ENCODE measurements at places on chromosomes 7 and 10.
A peak's percentile ranks its signal among the peaks of the same experiment; 100 is the strongest.

DNA sequence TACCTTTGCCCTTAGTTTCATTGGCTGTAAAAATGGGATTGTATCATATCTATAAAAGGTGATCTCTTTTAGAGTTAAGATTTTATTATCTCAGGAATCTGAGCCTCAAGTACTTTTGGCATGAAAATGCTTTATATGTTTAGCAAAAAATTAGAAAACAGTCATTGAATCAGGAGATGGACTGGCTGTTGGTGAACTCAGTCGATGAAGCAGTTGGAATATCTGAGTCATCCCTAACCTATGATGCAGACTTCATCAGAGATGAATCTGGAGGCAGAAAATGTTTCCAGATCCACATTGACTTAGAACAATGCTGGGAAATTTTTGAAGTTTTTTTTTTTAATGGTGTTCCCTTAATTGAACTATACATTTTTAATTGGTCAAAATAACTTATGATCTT lies 228.5 kb downstream of the SLC25A13 start:
- no peaks in the 10 kb centered on the region for H3K27me3 ChIP-seq
- H3K36me3 ChIP-seq: no peaks in the 10 kb centered on the region
- H3K4me3 ChIP-seq: no peak overlapping the region
- no peak overlapping the region for H3K27ac ChIP-seq
- no peak for DNase-seq

- DNase-seq: no peak
- H3K27ac ChIP-seq: no peak overlapping the region
- no peaks in the 10 kb centered on the region for H3K4me1 ChIP-seq
- H3K4me3 ChIP-seq: no peak overlapping the region
- no peaks in the 10 kb centered on the region for H3K36me3 ChIP-seq
These were observed 140.4 kb upstream of the MAGI2 start for GRCh38 chr7:79593866-79594301.

GRCh38 chr10:5951721-5952407 lies 25.5 kb downstream of the IL15RA start:
- peak overlapping the region; percentile 76 for H3K27ac ChIP-seq
- no peak for DNase-seq
- H3K4me3 ChIP-seq: no peak overlapping the region
- peaks cover 4% of the 10 kb centered on the region for H3K36me3 ChIP-seq
- H3K4me1 ChIP-seq: peaks cover 9% of the 10 kb centered on the region
- H3K27me3 ChIP-seq: no peaks in the 10 kb centered on the region

- no peaks in the 10 kb centered on the region for H3K27me3 ChIP-seq
- no peak for DNase-seq
- no peaks in the 10 kb centered on the region for H3K36me3 ChIP-seq
- no peak overlapping the region for H3K27ac ChIP-seq
- H3K4me3 ChIP-seq: no peak overlapping the region
- H3K4me1 ChIP-seq: no peaks in the 10 kb centered on the region
These were observed 95.8 kb upstream of the TNS3 start for GRCh38 chr7:47677664-47678063.

GRCh38 chr7:126755381-126755780 lies 497.4 kb downstream of the GRM8 start:
- no peaks in the 10 kb centered on the region for H3K36me3 ChIP-seq
- DNase-seq: no peak
- H3K4me1 ChIP-seq: no peaks in the 10 kb centered on the region
- H3K27me3 ChIP-seq: no peaks in the 10 kb centered on the region
- H3K4me3 ChIP-seq: no peak overlapping the region

DNA sequence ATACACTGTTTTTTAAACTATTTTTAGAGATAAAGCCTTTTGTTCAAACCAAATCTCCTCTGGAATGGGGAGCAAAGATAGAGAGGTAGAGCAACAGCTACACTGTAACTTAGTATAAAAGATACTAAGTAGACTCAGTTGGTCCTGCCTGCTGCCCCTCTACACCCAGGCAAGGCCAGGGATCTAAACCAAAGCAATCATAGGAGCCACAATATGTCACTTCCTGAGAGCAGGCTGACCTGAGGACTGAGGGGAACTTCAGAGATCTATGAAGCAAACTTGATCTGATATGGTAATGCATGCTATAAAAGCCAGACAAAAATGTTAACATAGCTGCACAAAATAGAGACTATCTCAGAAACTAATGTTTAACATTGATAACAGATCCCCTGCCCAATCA lies 7.0 kb upstream of the TRDMT1 start:
- peak overlapping the region; percentile 68 for H3K27ac ChIP-seq
- H3K36me3 ChIP-seq: no peaks in the 10 kb centered on the region
- DNase-seq: no peak
- H3K4me3 ChIP-seq: no peak overlapping the region

GRCh38 chr7:15370441-15370840 lies 191.4 kb downstream of the AGMO start:
- no peaks in the 10 kb centered on the region for H3K4me1 ChIP-seq
- H3K36me3 ChIP-seq: no peaks in the 10 kb centered on the region
- no peaks in the 10 kb centered on the region for H3K27me3 ChIP-seq
- H3K27ac ChIP-seq: no peak overlapping the region
- no peak overlapping the region for H3K4me3 ChIP-seq

GRCh38 chr7:121530227-121531174 lies 134.4 kb upstream of the FAM3C start:
- H3K27me3 ChIP-seq: no peaks in the 10 kb centered on the region
- H3K4me3 ChIP-seq: no peak overlapping the region
- H3K4me1 ChIP-seq: no peaks in the 10 kb centered on the region
- no peak for DNase-seq

DNA sequence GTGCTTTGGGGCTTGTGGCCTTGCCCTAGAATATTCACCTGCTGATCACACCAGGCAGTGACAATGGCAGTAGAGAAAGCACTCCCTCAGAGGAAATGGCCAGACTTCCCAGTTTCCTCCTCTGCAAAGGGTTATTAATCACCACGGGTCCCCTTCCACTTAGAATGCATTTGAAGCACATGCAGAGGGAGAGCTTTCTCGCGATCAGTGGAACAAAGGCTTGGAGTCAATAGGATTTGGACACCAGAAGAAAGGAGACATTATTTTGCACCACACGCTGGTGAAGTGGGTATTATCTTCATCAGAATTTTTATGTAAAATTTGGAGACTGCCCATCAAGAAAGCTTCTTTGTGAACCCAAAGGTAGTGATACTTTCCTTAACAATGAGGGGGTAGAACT lies 35.4 kb upstream of the INHBA start:
- no peaks in the 10 kb centered on the region for H3K27me3 ChIP-seq
- H3K27ac ChIP-seq: no peak overlapping the region
- H3K4me3 ChIP-seq: no peak overlapping the region
- no peak for DNase-seq
- no peaks in the 10 kb centered on the region for H3K4me1 ChIP-seq

DNA sequence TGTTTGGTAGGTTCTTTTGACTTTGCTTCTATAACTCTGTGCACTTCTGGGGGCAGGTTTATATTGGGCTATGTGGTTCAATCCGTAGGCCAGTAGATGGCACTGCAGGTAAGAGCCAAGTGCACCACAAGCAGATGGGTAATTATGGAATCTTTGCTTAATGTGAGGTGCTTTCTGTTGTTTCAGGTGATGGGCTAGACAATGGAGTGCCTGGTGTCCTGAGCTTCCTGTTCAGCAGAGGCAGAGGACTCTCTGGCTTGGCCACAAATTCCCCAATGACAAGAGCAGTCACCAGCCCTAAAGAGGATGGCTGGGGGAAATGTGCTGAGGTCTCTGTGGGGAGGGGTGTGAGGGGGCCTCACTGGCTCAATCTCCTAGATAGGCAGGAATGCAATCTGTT lies 455.0 kb downstream of the CCSER2 start:
- H3K36me3 ChIP-seq: no peaks in the 10 kb centered on the region
- no peaks in the 10 kb centered on the region for H3K4me1 ChIP-seq
- no peaks in the 10 kb centered on the region for H3K27me3 ChIP-seq
- no peak overlapping the region for H3K4me3 ChIP-seq
- H3K27ac ChIP-seq: no peak overlapping the region

GRCh38 chr10:49713266-49713665 lies 33.8 kb downstream of the C10orf53 start:
- H3K4me3 ChIP-seq: no peak overlapping the region
- no peaks in the 10 kb centered on the region for H3K27me3 ChIP-seq
- no peak for DNase-seq
- no peaks in the 10 kb centered on the region for H3K4me1 ChIP-seq

DNA sequence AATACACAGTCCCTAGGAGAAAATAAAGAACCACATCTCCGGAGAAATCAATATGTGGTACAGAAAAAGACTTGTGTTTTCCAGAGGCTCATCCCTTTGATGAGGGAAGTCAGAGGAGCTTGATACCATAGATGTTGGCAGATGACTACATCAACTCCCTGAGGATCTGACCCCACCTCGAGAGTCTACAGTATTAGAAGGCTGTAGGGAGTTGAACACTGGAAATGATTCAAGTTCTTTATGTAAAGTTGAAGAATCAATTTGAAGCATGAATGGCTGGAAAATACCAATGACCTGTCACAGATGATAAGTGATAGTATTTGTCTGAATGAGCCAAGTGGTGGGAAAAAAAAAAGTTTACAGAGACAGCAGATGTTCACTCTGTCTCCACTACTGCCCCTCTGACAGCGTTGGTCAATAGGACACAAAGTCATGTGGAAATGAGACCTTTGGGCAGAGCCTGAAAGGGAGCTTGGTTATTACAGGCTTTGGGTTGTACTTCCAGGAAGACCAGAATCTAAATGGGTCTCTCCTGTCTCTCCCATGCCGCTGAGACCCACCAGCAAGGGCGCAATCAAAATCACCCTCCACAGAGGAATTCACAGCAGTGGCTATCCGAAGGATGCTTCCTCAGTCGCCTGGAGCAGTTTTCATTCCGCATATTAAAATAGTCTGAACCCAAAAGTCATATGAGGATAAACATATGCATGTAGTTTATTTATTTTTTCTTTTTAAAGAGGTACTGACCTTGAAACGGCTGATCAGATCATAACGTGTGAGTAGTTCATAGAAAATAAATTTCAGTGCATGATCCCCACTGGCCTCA lies 185.7 kb downstream of the PPP1R17 start:
- DNase-seq: no peak
- H3K4me1 ChIP-seq: no peaks in the 10 kb centered on the region
- no peak overlapping the region for H3K4me3 ChIP-seq
- H3K27ac ChIP-seq: no peak overlapping the region
- no peaks in the 10 kb centered on the region for H3K27me3 ChIP-seq

DNA sequence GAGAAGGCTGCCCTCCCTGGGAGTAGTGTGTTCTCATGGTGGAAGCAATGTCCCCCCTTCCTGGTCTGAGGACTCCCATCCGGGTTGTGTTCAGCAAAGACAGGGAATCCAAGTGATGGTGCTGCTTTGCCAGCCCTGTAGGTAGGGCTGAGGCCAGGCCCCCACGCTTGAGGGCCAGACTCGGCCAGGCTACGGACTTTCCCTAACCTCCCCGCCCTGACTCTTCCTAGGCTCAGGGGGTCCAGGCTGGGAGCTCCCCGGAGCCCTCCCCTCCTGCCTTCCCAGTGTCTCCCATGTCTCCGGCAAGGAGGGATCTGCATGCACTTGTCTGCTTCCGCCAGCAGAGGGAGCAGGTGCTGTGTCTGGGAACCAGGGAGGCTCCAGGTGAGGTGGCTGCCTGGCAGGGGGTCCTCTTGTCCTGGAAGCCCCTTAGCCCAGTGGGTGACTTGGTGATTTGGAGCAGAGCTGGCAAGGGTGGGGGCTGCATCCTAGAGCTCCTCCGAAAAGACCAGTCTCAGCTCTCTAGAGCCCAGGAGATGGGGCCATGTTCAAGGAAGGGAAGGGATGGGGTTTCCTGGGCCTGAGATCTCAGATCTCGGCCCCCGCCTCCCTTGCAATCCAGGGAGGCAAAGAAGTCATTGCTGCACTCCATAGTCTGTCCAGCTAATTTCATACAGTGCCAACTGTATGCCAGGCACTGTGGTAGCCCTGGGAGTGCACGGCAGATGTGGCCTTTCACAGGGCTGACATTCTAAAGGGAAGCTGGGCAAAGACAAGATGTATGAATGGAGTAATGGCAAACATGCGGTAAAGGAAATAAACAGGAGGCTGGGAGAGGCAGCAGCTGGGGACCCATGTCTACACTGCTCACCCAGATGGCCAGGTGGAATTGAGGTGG lies 20.3 kb upstream of the SFRP5 start:
- H3K27me3 ChIP-seq: peaks cover 4% of the 10 kb centered on the region
- DNase-seq: peak; percentile 72
- H3K4me1 ChIP-seq: no peaks in the 10 kb centered on the region

DNA sequence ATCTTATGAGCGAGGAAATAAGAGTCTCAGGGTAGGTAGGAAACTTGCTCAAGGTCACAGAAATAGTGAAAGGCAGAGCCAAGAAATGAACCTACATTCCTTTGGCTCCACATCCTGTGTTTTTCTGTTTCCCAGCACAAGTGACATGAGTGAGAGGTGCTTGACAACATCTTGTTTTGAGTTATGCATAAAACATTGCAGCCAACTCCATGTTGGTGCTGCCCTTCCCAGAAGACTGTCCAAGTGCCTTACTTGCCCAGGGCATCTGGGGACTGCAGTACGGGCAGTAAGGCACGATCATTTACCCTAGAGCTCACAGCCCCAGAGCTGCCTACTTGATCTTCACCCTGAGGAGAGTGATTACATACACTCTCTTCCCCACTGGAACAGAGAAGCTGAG lies 148.8 kb downstream of the NOC3L start:
- H3K4me3 ChIP-seq: no peak overlapping the region
- H3K27ac ChIP-seq: peak overlapping the region; percentile 81
- H3K27me3 ChIP-seq: no peaks in the 10 kb centered on the region
- no peaks in the 10 kb centered on the region for H3K36me3 ChIP-seq

DNA sequence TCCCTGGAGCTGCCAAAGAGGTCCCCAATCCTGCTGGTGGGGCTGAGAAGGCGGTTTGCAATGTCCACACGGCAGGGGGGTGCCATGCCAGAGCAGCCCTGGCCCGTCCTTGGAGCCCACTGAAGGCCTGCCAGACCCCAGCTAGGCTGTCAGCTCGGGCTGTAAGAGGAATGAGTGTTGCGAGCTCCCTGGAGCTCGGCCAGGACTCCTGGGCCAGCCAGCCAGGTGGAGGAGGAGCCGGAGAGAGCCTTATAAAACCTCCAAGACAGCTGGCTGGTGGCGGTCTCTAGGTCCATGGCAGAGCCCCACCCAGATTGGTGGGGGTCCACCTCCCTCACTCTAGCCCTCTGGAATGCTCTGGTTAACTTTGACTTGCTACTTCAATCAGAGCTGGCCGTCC lies 55.1 kb upstream of the CALN1 start:
- H3K4me3 ChIP-seq: no peak overlapping the region
- no peaks in the 10 kb centered on the region for H3K27me3 ChIP-seq
- H3K4me1 ChIP-seq: no peaks in the 10 kb centered on the region
- no peak overlapping the region for H3K27ac ChIP-seq

- H3K36me3 ChIP-seq: no peaks in the 10 kb centered on the region
- no peaks in the 10 kb centered on the region for H3K4me1 ChIP-seq
- no peak overlapping the region for H3K4me3 ChIP-seq
- H3K27ac ChIP-seq: no peak overlapping the region
These were observed 37.3 kb upstream of the TPST1 start for GRCh38 chr7:66167773-66168387.

GRCh38 chr7:150927956-150928344 lies 50.2 kb downstream of the KCNH2 start:
- DNase-seq: no peak
- no peaks in the 10 kb centered on the region for H3K4me1 ChIP-seq
- no peaks in the 10 kb centered on the region for H3K36me3 ChIP-seq
- no peak overlapping the region for H3K27ac ChIP-seq
- no peaks in the 10 kb centered on the region for H3K27me3 ChIP-seq
- H3K4me3 ChIP-seq: no peak overlapping the region

GRCh38 chr10:11949152-11949551 lies 93.5 kb downstream of the UPF2 start:
- no peaks in the 10 kb centered on the region for H3K4me1 ChIP-seq
- H3K27me3 ChIP-seq: no peaks in the 10 kb centered on the region
- H3K4me3 ChIP-seq: no peak overlapping the region

Measured in ascending aorta (tissue), 2 donors.